ENCODE measurements at places on chromosomes 3 and 15.

- DNase-seq: no peak
Observed at GRCh38 chr15:51401872-51402517, 60.5 kb downstream of the GLDN start.

DNA sequence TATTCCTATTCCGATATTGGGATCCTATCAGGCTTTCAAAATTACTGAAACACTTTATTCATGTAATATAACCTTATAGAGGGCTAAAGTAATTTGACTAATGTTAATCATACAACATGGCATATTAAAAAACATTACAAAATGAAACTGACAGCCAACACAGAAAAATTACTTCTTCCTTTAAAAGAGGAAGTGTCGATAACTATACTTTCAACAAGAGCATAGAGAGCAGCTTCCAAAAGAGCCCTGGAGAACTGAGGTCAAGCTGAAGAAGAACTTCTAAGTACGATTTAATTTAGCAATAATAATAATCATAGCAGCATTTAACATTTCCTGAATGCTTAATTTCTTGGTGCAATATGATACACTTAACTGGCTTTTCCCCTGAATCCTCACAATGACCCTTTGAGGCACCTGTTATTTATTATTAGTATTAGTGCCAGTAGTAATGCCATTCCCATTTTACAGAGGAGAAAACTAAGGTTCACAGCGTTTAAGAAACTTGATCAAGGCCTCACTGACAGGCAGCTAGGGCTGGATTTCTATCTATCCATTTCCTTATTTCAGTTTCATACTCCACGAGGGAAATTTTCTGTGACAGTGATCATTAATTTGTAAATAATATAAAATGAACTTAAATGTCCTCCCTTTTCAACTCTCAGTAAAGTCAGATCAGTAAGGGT is 181.6 kb downstream of the CFAP20DC start:
- no peak for DNase-seq

DNA sequence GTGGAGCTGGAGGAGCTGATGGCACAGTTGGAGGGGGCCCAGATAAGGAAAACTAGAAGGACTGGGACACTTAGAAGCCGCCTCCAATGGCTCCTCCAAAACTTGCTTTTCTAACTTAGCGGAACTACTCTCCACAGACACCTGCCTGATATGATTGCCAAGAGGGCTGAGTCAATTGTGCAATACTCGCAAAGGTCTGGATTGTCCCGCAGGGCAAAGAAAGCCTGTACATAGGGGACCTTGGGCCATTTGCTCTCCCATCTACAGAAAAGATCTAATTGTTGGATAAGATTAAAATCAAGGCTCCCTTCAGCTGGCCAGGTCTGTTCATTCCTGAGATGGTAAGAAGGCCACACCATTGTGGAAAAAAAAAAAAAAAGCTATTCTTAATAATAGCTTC is 69.7 kb upstream of the ATP11B start:
- DNase-seq: no peak

GRCh38 chr3:177357352-177358090 is 160.2 kb upstream of the TBL1XR1 start:
- peak; percentile 13 for DNase-seq

DNA sequence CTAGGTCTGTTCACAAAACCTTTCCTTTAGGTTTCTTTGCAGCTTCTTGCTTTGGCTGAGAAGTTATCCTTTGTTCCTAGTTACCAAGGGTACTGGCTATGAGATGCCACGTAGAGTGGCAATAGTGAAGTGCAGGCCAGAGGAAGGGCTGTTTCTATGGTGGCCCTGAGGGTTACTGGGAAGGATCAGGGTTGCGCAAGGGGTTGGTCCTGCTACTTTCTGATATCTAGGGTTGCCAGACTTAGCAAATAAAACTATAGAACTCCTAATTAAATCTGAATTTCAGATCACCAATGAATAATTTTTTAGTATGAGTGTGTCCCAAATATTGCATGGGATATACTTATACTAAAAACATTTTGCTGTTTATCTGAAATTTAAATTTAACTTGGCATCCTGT is 317.6 kb upstream of the CTDSPL start:
- no peak for DNase-seq

DNA sequence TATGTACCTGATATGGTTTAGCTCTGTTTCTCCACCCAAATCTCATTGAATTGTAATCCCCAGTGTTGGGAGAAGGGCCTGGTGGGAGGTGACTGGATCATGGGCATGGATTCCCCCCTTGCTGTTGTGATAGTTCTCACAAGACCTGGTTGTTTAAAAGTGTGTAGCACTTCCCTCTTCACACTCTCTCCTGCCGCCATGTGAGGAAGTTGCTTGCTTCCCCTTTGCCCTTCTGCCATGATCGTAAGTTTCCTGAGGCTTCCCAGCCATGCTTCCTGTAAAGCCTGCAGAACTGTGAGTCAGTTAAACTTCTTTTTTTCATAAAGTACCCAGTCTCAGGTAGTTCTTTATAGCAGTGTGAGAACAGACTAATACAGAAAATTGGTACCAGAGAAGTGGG is 93.1 kb downstream of the C3orf70 start:
- no peak for DNase-seq

GRCh38 chr3:126508564-126508964 is 9.0 kb downstream of the UROC1 start:
- DNase-seq: no peak

DNA sequence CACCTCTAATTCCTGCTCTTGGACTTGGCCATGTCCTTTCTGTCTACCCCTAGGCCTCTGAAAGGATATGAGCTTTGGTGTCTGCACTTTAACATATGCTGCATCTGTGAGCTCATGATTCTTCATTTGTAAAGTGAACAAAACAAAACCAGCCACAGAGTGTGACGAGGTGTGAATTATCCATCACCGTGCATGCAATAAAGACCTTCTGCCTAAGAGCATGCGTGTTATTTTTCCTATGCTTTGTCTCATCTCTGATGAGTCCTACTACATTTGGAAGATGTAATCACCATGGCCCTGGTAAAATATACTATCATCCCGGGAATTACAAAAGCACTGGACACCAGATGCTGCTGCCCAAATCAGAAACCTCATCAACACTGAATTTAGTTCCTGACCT is 103.5 kb upstream of the KCNAB1 start:
- no peak for DNase-seq

GRCh38 chr3:127646501-127647046 is 17.6 kb downstream of the PODXL2 start:
- no peak for DNase-seq

GRCh38 chr15:58707397-58707796 is 42.1 kb downstream of the ADAM10 start:
- DNase-seq: no peak

DNA sequence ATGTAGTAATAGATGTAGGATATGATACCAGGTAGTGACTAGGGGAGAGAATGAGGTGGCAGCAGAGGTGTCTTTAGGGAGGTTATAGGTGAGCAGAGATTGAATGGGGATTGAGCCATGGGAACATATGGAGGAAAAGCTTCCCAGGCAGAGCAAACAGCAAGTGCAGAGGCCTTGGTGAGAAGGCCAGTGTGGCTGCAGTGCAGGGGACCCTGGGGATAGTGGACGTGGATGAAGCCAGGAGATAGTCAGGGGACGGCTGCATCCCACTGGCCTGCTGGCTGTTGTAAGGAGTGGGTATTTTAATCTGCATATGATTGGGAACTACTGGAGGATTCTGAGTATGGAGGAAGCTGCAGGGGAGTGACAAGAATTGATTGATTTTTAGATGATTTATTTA is 62.7 kb upstream of the TRAK1 start:
- DNase-seq: no peak

DNA sequence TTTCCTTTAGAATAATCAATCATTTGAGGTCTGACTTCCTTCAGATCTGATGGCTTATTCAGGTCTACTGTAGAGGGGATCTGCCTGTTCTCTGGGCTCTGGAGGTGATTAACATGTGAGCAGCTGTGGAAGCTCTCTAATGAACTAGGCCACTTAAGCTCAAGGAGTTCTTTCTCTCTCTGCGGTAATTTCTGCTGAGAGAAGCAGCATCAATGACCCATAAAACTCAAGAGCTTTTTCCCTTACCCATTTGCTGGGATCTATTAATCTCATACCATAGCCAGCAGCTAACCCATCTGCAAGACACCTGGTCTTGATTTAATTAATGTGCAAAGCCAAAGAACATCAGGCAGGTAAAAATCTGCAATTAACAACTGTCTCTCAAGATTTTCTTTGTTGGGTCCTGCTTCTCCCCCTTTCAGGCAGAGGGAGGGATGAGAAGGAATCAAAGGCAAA is 73.2 kb upstream of the DLG1 start:
- no peak for DNase-seq

DNA sequence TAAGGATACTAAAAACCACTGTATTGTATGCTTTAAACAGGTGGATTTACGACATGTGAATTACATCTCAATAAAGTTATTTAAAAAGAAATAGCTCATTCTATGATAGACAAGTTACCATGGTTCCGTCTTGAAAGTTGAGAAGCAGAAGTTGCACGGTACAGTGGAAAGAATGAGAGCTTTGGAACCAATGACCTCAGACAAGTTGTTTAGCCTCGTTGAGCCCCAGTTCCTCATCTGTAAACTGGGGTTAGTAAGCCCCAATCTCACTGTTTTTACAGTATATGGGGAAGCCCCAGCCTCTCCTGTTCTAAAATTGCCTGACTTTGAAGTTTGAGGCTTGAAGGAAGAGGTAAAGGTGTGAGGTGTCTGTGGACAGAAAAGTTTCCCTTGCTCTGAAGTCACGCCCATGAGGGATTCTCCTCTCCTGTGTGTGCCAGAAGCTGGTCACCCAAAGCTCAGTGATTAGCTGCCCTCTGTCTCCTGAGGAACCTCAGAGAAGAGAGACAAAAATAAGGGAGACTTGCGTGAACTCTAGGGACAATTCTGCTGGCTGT is 10.0 kb downstream of the CRYGS start:
- DNase-seq: peak; percentile 47

DNA sequence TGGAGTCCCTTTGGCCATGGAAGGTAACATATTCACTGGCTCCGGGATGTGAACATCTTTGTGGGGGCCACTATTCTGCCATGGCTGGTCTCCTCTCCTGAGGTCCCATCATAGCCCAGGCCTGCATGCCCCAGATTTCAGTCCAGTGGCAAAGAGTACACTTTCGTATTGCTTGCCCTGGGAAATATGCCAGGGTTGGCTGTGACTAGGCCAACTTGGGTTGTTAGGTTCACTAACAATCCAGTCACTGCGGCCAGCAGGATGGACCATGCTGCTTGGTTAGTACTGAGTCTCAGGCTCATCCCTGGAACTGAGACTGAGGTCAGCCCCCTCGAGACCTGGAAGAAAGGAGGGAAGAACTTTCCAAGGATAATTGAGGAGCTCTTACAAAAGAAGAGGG is 9.8 kb upstream of the EEFSEC start:
- DNase-seq: no peak

- no peak for DNase-seq
Observed at GRCh38 chr3:115139072-115139471, 8.0 kb downstream of the ZBTB20 start.

DNA sequence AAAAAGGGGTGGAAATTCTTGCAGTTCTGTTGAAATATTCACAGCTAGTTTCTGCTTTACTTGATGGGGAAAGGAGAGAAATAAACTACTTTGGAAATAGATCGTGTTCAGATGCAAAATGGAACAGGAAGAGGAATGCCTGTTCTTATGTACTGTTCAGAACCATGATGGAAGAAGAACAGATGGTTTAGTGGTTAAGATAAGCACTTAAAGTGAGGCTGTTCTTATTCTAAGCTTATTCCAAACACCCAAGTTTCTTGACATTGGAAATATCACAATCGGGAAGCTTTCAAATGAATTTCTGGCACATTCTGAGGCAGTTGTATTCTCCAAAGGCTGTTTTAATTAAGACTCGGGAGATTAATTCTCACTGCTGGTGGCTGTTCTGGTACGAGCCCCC is 228.5 kb downstream of the LSAMP start:
- DNase-seq: no peak

GRCh38 chr3:112498914-112499711 is at the start of gene BTLA:
Gene BTLA, minus strand, starts transcription at chr3:112499472. Its CDS starts 114 bp downstream, at chr3:112499358.
- no peak for DNase-seq

DNA sequence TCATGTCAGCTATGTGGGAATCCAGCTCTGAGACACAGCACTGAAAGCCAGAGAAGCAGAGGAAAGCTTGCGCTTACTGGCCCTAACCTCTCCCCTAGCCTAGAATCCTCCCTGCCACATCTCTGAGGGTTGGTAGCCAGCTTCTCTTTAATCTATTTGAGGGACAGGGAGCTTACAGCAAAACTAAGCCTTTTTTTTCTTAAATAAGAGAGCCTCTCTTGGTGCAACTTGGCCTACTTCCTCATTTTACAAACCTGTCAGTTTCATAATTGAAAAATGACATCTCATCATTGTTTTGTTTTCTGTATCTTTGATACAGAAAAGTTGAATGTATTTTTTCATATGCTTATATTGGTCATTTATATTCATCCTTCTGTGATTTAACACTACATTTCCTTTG is 193.9 kb downstream of the ZNF621 start:
- no peak for DNase-seq

DNA sequence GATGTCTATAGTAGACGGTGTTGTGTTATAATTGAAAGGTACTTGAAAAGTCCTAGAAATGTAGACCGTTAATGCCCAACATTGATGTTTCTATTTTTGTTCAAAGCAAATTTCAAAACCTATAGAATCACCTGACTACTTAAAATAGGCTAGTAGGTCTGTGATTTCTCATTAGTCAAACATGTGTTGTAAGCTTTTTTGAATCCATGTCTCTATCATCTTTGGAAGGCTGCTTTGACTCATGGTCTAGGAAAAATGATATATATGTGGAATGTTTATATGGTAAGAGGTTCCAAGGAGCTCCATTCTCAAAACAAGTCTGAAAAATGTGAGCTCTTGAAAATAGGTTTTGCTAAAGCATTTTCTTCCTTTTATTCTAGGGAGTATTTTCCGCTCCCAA is 375.3 kb downstream of the LPP start:
- DNase-seq: no peak

GRCh38 chr3:90026406-90026805 is 919.0 kb downstream of the EPHA3 start:
- DNase-seq: no peak

DNA sequence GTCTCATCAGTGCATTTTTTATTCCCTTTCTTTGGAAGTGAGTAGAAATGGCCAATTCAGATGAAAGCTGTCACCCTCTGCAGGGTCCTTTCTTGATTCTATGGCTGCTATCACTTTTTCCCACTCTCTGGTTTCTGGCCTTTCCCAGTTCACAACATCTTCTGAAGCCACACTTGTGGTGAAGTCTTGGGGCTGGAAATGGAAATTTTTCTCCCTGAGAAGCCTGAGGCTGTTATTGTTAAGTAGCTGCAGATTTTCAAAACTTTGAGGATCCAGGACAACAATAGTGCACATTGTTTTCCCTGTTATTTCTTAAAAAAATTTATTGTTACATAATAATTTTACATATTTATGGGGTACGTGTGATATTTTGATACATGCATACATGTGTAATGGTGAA is 250.3 kb upstream of the RASGRP1 start:
- no peak for DNase-seq

DNA sequence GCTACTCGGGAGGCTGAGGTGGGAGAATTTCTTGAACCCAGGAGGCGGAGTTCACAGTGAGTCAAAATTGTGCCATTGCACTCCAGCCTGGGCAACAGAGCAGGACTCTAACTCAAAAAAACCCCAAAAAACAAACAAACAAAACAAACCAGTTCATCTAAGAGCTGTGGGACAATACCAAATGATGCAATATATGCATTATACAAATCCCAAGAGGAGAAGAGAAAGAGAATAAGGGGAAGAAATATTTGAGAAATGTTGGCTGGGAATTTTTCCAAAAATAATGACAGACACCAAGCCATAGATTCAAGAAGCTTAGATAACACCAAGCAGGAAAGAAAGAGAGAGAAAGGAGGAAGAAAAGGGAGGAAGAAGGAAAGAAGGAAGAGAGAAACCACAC is 82.5 kb downstream of the KLF13 start:
- no peak for DNase-seq

Data from stimulated activated CD4-positive, alpha-beta T cell treated with anti-CD3 and anti-CD28 coated beads, Interleukin-15, amount 100 ng/mL, for 48 hours (primary cell).